Left lung (tissue), 14 donors: ENCODE measurements at places on chromosomes 13 and 19. TPM values are rescaled to one million over a fixed set of nuclear protein-coding genes. Genes with fewer than 3 reads are reported as not detected.

GRCh38 chr19:41192574-41193429 lies at the start of gene CYP2S1:
Gene CYP2S1 (plus strand): TSS chr19:41193219. CDS start chr19:41193265, 46 bp downstream.
- no peaks in the 10 kb centered on the region for H3K36me3 ChIP-seq
- DNase-seq: peak; percentile 90
- H3K4me3 ChIP-seq: peak within 1 kb of the TSS; percentile 45
- H3K27ac ChIP-seq: no peak within 1 kb of the TSS

DNA sequence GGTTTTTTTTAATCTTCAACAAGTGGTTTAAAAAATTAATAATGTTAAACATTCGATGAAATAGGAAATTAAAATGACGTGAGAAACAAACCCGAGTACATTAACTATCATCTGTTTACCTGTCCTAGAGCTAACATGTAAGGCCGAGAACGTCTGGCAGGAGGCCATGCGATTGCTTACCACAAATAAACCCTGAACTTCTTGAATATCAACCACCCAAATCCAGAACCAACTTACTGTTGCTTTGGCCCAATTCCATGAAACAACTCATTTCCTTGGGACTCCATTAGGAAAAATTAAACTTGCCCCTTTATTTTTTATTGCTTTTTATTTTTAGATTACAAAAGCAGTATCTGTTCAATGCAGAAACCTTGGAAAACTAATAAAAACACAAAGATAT lies 228.9 kb upstream of the IRS2 start:
- no peak overlapping the region for H3K27ac ChIP-seq
- no peak overlapping the region for H3K4me3 ChIP-seq
- no peaks in the 10 kb centered on the region for H3K36me3 ChIP-seq
- no peak for DNase-seq
- no peaks in the 10 kb centered on the region for H3K27me3 ChIP-seq

DNA sequence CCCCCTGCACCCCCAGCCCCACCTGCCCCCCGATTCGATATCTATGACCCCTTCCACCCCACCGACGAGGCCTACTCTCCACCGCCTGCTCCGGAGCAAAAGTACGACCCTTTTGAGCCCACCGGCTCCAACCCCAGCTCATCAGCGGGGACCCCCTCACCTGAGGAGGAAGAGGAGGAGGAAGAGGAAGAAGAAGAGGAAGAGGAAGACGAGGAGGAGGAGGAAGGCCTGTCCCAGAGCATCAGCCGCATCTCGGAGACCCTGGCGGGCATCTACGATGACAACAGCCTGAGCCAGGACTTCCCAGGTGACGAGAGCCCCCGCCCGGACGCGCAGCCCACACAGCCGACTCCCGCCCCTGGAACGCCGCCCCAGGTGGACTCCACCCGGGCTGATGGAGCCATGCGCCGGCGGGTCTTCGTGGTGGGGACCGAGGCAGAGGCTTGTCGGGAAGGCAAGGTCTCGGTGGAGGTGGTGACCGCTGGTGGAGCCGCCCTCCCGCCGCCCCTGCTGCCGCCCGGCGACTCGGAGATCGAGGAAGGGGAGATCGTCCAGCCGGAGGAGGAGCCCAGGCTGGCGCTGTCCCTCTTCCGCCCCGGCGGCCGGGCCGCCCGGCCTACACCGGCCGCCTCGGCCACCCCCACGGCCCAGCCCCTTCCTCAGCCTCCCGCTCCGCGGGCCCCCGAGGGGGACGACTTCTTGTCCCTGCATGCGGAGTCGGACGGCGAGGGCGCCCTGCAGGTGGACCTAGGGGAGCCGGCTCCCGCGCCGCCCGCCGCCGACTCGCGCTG lies 9.2 kb downstream of the SCAF1 start:
- no peak overlapping the region for H3K27ac ChIP-seq
- H3K4me3 ChIP-seq: no peak overlapping the region
- peaks cover 96% of the 10 kb centered on the region for H3K36me3 ChIP-seq

- H3K27me3 ChIP-seq: no peaks in the 10 kb centered on the region
- no peak overlapping the region for H3K27ac ChIP-seq
- H3K4me3 ChIP-seq: no peak overlapping the region
- no peaks in the 10 kb centered on the region for H3K36me3 ChIP-seq
- DNase-seq: no peak
Observed at GRCh38 chr13:34346626-34347025, 528.7 kb downstream of the RFC3 start.

The RFPL4A gene
- not detected for polyA plus RNA-seq

The DMRTC2 gene
- not detected for polyA plus RNA-seq

The PDX1 gene
- polyA plus RNA-seq: not detected
